Naive thymus-derived CD4-positive, alpha-beta T cell (primary cell): ENCODE measurements at places on chromosomes 7 and 10. TPM values are rescaled to one million over a fixed set of nuclear protein-coding genes. Genes with fewer than 3 reads are reported as not detected.

Gene CNTNAP2
- 0.02 TPM for polyA plus RNA-seq

GRCh38 chr10:5334196-5334880 is 30.4 kb upstream of the UCN3 start:
- DNase-seq, result no peak

DNA sequence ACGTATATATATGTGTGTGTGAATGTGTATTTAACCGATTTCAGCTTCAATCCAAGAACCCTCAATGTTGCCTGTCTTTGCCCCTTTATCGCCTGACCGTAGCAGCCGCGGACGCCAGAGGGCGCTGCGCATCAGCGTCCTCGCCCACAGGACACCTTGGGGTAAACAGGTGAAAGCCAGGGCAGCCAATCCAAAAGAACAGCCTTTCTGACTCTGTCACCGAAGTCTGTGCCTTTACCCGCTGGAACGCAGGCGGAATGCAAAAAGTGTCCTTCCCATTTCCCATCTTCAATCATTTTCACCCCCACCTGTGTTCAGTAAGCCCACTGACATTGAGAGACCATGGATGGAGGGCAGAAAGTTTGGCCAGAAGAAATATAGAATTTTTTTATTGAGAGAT is 3.6 kb downstream of the NXPH1 start:
- peak; percentile 48 for DNase-seq

GRCh38 chr10:16901106-16901505 is 83.9 kb upstream of the RSU1 start:
- no peak for DNase-seq

GRCh38 chr7:69534461-69535041 is 63.7 kb upstream of the AUTS2 start:
- no peak for DNase-seq

- no peak for DNase-seq
Measured at GRCh38 chr7:149569025-149569725, 71.6 kb upstream of the ZNF746 start.

- no peak for DNase-seq
Measured at GRCh38 chr10:14254368-14254767, 76.4 kb downstream of the FRMD4A start.

Gene TMEM229A
- polyA plus RNA-seq, result not detected

- DNase-seq, result no peak
Measured at GRCh38 chr10:48306870-48307710, 613 bp downstream of the MAPK8 start.

- DNase-seq, result no peak
Measured at GRCh38 chr10:18230794-18231193, 90.6 kb downstream of the CACNB2 start.

DNA sequence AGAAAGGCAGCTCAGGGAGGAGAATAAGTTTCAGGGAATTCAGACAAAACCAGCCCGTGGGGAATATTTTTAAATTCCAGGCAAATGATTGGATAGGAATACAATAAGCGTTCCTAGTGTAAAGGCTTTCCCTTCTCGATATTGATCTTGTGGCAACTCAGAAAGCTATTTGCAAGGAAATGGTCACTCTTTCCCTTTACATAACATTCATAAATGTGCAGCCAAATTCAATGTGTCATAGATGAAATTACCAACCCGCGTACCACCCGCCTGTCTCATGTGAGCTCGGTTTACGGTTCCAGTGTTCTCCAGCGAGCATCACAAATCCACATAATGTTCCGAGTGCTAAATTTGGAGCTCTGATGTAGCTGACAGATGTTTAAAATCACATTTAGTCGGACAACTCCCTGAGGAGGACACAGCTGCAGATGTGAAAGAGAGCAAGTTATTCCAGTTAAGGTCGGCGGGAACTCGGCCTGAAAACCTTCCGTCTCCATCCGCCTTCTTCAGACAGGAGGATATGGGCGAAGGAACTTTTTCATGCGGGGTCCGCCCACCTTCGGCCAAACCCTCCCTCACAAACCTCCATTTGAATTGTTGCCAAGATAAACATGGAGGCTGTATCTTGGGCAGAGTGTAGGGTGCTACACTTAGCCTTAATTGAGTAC is 327.0 kb downstream of the RNLS start:
- no peak for DNase-seq

Gene TRIL
- polyA plus RNA-seq, result not detected

DNA sequence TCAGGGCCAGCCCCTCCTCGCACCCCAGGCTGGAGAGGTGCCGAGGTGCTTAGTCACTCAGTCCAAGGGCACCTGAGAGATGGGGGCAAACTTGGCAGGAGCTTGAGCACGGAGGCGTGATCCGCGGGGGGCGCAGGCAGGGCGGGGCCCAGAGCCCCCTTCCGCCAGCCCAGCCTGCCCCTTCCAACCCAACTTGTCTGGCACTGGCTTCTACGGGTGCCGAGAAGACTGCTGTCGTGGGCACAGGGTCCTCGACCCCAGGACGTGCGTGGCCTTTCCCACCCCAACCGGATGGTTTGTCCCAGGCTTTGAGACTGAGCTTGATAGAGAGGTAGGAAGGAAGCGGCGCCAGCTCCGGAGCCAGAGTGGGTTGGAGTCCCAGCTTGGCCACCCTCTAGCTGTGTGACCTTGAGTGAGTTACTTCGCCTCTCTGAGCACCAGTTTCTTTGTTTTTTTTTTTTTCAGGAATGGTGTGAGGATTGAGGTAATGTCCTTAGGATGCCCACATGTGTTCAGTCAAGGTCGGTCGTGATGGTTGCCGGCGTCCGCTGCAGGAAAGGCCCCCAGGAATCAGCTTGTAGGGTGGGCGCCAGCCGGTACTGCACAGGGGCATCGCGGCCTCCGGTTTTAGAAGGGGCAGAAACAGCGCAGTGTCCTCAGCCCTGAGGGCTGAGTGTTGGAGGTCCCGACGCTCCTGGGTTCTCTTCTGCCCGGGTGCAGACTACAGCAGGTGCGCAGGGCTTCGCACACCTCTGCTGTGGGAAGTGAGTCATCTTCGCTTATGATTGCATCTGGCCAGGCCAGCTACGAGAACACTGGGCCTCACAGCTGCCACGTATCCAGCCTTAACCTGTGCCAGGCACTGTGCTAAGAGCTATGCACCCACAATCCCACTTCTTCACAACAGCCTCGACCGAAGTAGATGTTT is 28.6 kb upstream of the VAX1 start:
- DNase-seq, result no peak

GRCh38 chr7:93949423-93949822 is 27.9 kb downstream of the GNG11 start:
- no peak for DNase-seq

- DNase-seq, result no peak
Measured at GRCh38 chr7:155811895-155812761, at the start of gene SHH. Gene SHH, minus strand, starts transcription at chr7:155812463. Its CDS starts 341 bp downstream, at chr7:155812122.

Gene PSAP
- polyA plus RNA-seq, result 421 TPM

GRCh38 chr7:124996778-124997177 is 67.2 kb upstream of the POT1 start:
- no peak for DNase-seq

DNA sequence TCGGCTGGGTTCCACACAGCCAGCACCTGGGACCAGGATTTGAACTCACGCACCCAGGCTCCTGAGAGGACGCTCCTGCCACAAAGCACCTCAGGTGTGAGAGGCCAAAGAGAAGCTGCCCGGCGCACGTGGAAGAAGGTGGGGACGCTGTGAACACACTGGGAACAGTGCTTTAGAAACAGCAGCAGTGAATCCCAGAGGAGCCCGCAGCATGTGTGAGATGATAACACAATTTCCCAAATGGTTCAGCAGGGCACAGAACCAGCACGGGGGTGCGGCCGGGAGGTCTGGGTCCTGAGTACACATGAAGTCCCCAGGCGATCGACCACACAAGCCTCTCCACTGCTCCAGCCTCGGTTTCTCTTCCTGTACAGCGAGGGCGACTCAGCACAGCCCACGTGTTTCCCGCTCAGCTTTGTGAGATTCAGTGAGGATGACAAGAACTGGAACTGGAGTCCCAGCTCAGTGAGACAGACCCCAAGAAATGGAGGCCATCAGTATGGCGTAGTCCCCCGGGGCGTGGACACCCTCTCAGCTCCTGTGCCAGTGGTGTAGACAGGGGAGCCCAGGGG is 188.3 kb downstream of the MAD1L1 start:
- DNase-seq, result no peak

DNA sequence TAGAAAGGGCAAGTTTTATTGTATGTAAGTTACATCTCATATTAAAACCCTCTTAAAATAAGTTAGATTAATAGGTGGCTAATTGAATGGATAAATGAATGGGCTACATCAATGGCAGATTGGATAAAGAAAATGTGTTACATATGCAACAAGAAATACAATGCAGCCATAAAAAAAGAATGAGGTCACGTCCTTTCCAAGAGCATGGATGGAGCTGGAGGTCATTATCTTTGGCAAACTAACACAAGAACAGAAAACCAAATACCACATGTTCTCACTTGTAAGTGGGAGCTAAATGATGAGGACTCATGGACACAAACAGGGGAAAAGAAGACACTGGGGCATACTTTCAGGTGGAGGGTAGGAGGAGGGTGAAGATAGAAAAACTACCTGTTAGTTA is 182.2 kb upstream of the GNAI1 start:
- DNase-seq, result no peak

Gene HTR7
- polyA plus RNA-seq, result not detected

DNA sequence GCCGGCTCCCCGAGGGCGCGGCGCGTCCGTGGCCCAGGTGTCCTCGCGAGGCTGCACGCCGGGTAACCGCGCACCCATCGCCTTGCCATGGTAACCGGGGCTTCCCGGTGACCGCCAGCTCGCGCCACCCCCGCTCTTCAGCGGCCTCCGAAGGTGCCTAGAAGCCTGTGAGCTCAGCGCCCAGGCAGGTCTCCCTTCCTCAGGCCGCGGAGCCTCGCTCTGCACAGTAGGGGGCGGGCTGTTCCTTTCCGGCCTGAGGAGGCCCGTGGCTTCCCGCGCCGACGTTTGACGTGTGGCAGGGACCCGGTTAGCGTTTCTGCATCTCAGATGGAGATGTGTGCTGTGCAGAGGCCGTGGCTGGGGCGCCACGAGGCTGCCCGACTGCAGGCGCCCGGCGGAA is 117.1 kb downstream of the DYNC2I1 start:
- peak; percentile 47 for DNase-seq

Gene CUEDC2
- 60.1 TPM for polyA plus RNA-seq

- no peak for DNase-seq
Measured at GRCh38 chr7:54409917-54410316, 132.3 kb upstream of the VSTM2A start.

DNA sequence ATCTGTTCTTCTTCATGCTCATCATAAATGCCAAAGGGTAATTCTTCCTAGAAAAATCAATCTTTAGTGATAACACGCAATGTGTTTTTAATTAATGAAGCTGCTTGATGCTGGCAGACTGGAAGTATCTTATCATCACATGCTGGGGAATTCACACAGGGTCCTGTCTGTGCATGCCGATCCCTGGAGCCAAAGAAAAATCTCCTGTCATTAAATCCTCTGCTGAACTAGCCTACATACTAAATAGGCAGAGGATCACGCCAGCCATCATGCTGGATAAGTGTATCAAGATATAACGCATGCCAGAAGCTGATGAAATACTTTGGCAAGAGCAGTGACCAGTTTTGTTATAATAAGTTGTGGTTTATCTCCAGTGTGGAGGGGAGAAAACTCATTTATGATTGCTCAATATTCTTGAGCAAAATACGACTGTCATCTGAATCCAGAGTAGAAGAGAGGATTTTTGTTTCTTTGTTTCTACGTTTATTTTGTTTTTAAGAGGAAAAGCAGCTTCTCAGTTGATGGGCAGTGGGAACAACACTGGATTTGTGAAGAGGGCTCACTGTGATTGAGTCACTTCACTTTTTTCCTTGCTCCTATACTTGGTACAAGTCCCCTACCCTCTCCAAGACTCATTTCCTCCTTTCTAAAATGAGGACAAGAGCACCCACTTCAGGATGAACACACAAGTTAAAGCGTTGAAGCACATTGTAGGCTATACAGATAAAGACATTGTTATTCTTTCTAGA is 649.1 kb downstream of the TNS3 start:
- no peak for DNase-seq

GRCh38 chr7:85972504-85973141 is 671.1 kb upstream of the GRM3 start:
- no peak for DNase-seq

- DNase-seq, result no peak
Measured at GRCh38 chr7:142873281-142873784, 12.2 kb downstream of the TRPV6 start.

DNA sequence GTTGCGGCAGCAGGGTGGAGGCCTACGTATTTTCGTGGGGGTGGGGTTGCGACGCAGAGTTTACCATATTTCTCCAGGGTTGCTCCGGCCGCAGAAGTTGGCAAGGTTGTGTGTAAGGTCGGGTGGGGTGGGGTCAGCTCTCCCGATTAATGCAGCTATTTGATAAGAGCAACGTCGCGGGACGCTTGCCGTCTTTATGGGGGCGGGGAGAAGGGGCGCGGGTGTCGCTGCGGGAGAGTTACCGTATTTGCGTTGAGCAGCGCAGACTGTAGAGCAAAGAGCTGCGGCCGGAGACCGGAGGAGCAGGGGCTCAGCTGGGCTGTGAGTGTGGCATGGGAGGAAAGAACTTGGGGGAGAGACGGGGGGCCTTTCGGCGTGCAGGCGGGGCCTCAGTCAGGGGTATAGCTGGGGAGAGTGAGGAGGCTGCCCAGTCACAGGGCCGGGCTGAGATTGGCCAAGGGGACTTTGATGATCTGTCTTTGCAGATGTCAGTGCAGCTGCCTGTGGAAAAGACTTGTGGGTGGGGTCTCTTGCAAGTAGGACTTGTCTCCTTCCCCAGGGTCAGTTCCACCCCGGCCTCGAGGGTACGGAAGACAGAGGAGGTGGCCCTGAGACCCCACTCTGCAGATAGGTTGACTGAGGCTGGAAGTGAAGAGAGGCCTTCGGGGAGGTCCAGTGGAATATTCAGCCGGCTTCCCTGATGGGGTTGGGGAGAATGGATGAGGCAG is 26.6 kb downstream of the ZNF775 start:
- peak; percentile 49 for DNase-seq
